Anterior cingulate cortex (tissue), 58 donors: ENCODE measurements at places on chromosomes 7 and 10.

GRCh38 chr10:114332301-114333192, 71.8 kb downstream of the AFAP1L2 start:
- DNase-seq, result no peak

DNA sequence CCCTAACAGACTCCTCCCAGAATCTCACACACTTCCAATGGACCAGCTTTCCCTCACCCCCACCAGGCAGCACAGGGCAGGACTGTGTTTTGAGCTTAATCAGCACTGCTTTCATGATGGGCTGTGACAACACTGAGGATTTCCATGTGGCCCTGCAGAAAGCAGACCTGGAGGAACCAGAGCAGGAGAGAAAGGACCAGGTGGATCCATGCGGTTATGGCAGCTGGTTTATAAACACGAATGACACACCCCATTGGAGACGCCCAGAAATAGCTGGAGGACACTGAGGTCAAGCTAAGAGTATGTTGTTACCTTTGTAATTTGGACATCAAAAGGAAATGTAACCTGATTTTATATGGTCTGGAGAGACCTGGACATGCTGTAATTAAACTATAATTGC, 31.7 kb upstream of the HERPUD2 start:
- DNase-seq, result no peak

GRCh38 chr10:124745673-124746072, 1.5 kb upstream of the FAM53B start:
- no peak for DNase-seq

GRCh38 chr7:22668971-22669401, 58.0 kb upstream of the IL6 start:
- no peak for DNase-seq

GRCh38 chr10:4188406-4188805, 403.4 kb upstream of the KLF6 start:
- no peak for DNase-seq

DNA sequence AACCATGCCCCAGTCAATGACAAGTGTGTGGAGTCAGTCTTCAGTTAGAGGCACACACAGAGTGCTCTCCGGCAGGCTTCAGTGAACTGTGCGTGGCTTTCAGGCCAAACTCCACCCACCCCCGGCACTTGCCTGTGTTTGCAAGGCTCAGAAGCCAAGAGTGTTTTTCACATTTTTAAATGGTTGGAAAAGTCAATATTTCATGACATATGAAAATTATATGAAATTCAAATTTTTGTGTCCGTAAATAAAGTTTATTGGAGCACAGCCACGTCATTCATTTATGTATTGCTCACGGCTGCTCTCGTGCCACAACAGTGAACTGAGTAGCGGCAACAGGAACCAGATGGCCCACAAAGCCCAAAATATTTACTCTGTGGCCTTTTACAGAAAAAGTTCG, 104.7 kb downstream of the SFMBT2 start:
- no peak for DNase-seq

- no peak for DNase-seq
These were observed 5.8 kb upstream of the MOGAT3 start for GRCh38 chr7:101206665-101207042.

GRCh38 chr10:127836966-127837365, 55.8 kb downstream of the CLRN3 start:
- DNase-seq, result no peak

GRCh38 chr7:133861876-133862275, 265.3 kb upstream of the LRGUK start:
- no peak for DNase-seq

GRCh38 chr7:29639886-29640595, 76.4 kb downstream of the PRR15 start:
- DNase-seq, result no peak

- DNase-seq, result no peak
These were observed 14.8 kb upstream of the SH2D4B start for GRCh38 chr10:80522756-80523363.

DNA sequence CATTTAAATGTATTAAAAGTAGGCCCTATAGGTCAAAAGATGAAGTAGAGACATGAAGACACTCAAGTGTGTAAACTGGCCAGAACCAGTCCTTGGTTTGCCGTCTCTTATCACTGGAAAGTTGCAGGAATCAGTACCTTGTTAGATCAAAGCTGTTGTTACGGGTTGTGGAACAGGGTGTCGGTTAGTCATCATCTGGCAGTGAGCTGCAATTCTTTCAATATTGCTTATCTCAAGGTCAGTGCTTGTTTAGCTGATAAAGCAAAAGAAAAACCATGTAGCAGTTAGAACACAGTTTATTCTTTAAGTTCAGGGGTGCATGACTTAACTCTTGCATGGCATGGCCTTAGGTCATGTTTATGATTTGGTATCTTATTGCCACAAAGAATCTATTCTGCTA, 10.0 kb upstream of the SLC13A1 start:
- no peak for DNase-seq

GRCh38 chr7:18685971-18686370, 190.4 kb downstream of the HDAC9 start:
- no peak for DNase-seq

- peak; percentile 2 for DNase-seq
These were observed 23.1 kb downstream of the MDFIC start for GRCh38 chr7:114944745-114945625.

GRCh38 chr10:3528271-3528670, 256.7 kb downstream of the KLF6 start:
- DNase-seq, result no peak

- DNase-seq, result no peak
These were observed 13.5 kb downstream of the CREM start for GRCh38 chr10:35140126-35140525.

DNA sequence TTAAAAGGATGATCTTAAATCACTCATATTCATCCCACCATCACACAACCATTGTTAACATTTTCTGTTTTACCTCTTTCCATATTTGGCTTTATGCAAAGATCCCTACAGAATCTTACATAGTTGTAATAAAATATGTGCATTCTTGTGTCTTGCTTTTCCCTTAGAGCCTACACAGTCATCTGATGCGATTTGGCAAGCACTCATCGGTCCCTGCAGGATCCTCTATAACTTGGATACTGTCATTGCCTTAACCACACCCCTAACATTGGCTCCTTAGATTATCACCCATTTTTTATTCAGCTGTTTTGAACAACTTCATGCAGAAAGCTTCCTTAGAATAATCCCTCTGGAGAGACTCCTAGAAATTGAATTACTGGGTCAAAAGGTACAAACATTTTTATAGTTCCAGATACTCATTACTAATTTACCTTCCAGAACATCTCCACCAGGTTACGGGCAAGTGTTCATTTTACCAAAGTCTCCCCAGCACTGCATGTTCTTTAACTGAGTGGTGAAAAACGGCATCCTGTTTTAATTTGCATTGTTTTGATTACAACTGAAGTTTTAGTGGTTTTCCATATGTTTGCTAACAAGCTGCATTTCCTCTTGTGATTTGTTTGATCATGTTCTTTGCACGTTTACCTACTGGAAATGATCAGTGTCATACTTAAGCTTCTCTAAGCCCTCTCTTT, 268.3 kb downstream of the GRID1 start:
- no peak for DNase-seq

DNA sequence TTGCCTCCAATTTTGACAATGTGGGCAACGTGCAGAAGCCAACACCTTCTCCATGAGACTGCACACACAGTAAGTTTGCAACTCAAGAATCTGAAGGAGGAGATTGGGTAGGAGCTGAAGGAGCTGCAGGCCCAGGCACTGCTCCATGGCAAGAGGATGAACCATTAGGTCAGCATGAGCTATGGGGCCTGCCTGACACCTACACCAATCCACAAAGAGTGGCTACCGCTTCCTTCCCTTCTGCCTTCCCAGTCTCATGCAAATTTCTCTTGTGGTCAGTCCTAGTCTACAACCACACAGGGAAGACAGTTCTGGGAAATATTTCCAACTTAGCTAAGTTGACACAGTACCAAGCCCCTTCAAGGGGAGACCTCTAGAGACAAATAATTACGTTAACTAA, 142.0 kb upstream of the ADO start:
- no peak for DNase-seq

DNA sequence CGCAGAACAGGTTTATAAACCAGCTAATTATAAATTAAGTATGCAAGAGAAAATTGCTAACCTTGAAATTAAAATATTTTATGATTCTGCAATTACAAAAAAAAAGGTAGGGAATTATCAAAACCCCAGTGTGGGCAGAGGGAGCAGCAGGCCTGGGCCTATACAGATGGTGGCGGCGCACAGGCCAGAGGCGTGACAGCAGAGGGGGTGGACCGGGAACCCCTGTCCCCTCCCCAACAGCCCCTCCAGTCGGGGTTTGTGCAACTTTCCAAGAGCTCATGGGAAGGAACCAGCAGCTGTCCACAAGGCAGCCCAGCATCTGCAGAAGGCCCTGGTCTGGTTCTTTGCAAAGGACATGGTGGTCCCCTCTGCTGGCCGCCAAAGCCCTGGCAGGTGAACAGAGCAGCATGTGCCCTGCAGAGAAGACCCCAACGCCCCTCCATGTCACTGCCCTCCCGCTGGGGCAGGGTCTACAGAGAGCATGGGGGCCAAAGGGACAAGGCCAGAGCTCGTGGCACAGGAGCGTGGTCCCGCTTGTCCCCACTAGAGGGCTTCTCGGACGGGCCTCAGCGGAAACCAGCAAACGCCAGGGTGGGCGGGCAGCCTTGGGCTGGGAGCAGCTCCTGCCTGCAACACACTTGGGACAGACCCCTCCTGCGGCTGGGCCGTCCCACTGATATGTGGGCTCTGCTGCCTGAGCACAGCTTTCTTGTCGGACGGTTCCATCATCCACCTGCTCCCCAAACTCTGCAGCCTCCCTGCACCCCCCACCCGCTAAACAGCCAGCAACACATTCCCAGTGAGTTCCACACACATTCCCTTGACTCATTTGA, 75.1 kb downstream of the EBF3 start:
- DNase-seq, result no peak

- DNase-seq, result no peak
These were observed 72.0 kb upstream of the TES start for GRCh38 chr7:116138202-116138801.

- no peak for DNase-seq
These were observed 579.7 kb downstream of the SUGCT start for GRCh38 chr7:40714363-40715052.

DNA sequence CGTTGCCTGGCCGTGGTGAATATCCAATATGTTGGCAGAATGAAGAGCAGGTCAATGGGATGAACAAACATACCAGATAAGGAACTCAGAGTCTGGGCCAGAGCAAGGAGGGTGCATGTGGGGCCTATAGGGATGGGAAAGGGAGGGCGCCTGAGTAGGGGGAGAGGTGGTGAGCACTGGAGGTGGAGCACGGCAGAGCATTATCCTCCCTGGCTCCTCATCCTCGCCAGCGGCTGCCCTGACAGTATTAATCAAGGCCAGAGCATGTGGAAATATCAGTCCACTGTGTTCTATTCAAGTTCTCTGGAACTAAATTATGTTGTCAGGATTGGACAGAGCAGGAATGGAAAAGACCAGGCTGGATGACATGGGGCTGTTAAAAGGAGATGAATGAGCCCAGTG, 254.8 kb upstream of the ZMIZ1 start:
- no peak for DNase-seq

- DNase-seq, result no peak
These were observed 890.0 kb downstream of the GRM8 start for GRCh38 chr7:126362746-126363145.

- no peak for DNase-seq
These were observed 295.4 kb upstream of the FZD8 start for GRCh38 chr10:35937546-35937945.

DNA sequence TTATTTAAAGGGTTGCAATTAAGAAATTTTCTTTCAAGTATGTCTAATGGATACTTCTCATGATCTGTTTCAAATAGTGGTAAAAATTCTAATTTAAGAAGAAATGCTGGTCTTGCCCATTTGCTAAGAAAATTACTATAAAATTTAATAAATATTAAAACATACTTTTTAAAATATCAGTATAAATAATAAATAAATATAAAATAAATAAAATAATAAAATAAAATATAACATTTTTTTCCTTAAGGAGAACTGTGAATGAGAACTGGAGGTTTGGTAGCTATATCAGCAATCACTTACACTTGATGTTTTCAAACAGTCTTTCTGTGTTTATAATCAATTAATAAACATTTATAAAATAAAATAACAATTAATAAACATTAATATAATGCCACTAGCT, 266.1 kb downstream of the HGF start:
- DNase-seq, result no peak

- DNase-seq, result no peak
These were observed 41.3 kb downstream of the IL2RA start for GRCh38 chr10:6020826-6021225.

DNA sequence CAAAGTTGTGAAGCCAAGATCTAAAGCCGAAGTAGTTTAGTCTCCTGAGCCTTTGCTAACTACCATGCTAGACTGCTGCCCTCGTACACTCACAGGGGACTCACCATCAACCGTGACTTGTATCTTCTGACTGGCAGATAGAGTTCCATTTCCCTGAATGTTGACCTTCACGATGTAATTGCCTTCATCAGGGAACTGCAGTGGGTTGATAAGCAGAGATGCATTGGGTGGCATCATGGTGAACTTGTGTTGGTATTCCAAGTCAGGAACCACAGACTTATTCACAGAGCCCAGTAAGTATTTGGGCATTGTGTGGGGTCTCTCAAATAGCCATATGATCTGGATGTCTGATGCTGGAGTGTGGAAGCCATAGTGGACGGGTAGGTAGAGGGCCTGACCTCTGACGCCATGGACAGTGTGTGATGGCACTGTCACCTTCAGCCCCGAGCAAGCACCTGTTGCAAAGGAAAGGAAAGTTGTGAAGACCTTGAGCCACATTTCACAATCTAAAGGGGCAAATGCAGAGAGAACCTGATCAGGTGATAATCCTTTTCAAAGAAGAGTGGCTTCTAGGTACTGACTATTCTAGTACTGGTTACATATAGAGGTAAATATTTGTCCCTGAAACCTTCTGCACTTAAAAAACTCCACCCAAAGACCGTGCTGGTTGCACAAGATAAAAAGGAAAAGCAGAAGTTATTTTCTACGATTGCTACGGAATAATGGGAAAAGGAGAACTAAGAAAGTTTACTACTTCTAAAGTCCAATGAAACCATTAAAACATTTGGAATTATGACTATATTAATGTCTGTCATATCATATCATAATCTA, 7.1 kb downstream of the HEPACAM2 start:
- DNase-seq, result no peak

DNA sequence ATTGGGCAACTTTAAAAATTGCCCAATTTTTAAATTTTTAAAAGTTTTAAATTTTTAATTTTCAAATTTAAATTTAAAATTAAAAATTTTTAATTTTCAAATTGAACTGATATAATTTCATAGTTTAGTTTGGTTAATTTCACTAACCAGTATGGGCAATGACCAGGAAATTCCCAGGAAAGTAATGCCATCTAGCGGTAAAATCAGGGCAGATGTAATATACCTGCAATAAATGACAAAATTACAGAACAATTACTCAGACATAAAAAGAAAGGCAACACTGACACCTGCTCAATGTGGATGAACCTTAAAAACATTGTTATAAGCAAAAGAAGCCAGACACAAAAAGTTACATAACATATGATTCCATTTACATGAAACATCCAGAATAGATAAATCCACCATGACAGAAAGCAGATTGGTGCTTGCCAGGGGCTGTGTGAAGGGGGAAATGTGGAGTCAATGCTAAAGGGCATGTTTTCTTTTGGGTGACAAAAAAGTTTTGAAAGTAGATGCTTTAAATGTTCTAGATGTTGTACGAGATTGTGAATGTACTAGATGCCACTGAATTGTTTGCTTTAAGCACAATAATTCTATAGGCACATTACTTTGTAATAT, 28.6 kb upstream of the SLC16A12 start:
- DNase-seq, result no peak
